ENCODE measurements at places on chromosomes 16 and 17.

DNA sequence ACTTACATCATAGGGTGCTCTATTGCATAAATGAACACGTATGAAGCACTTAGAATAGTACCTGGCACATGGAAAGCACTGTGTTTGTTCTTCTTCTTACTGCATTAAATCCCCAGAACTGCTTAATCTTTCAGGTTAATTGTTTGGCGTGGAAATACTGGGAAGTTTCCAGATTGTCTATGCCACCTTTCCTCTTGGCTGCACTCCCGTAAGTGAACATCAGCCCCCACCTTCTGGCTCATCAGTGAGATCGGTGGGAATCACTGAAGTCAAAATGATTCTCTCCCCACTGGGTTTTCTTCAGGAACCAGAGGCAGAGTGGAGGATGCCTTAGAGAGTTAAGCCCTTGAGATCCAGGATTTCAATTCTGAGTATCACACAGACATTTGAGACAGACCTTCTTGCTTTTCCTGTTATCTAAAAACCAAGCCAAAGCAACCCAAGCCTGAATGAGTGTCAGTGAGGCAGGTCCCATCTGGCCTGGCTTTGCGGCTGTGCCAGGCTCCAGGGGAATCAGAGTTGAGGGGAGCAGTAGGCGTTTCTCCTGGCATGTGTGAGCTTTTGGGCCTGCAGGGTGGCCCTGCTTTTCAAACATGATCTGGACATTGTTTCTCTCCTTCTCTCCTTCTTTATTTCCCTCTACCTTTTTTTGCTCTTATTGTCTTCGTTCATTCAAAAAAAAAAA, 59.1 kb downstream of the OTOA start:
- DNase-seq: no peak

DNA sequence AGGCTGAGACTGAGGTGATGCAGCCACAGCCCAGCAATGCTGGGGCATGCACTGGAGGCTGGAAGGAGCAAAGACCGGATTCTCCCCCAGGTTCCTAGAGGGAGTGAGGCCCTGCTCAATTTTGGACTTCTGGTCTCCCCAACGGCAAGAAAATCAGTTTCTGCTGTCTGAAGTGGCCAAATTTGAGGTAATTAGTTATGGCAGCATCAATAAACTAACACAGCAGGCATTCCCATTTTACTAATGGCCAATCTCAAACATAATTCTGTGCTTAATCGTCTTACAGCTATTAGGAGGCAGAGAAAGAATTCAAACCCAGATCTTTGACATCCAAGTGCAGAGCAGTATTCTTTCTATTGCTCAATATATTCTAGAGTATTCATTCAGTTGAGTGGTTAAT, 16.2 kb downstream of the NETO2 start:
- no peak for DNase-seq

GRCh38 chr16:54437921-54438320, 151.3 kb upstream of the IRX3 start:
- DNase-seq: no peak

DNA sequence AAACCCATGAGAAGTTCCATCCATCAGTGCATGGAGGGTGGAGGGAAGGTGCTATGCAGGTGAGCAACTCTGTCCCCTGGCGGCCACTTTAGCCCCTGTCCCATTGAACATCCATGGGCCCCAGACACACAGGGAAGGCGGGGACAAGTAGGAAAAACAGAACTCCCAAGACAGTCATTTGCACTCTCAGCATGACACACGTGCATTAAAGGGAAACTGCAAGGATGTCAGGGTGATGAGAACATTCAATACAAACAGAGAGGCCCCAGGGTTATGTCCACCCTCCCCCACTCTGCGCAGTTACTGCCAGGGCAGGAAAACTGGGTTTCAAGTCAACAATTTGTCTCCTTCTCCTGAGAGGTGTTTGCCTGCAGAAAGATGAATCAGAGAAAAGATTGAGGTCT, 44.0 kb upstream of the AKTIP start:
- DNase-seq: no peak

DNA sequence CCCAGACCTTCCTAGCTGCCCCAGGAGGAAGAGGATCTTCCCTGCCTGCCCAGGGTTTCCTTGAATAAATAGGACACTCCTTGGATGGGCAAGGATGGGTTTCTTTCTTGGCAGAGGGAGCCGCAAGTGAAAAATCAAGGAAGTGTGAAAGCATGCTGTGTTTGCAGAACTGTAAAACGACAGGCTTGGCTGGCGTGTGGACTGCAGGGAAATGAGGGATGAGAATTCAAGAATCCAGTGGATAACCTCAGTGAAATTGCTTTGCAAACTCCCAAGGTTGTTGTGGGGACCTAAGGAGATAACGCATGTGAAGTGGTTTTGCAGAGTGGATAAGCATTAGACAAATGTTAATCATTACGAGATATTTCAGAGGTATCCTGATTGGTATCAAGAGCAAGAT, 20.4 kb downstream of the GPR139 start:
- no peak for DNase-seq

Data from MV-4-11 (cell line).